Brain (organoid and tissue), 16 donors: ENCODE measurements at places on chromosomes 1 and 21. TPM values are rescaled to one million over a fixed set of nuclear protein-coding genes. Genes with fewer than 3 reads are reported as not detected.

The IFFO2 gene
- 5.8 TPM for polyA plus RNA-seq

The LSM10 gene
- 53.0 TPM for polyA plus RNA-seq

The NR5A2 gene
- polyA plus RNA-seq: 0.53 TPM

The BARHL2 gene
- polyA plus RNA-seq: 1.3 TPM

The TNFRSF14 gene
- 12.1 TPM for polyA plus RNA-seq

The HUNK gene
- 10.6 TPM for polyA plus RNA-seq
